ENCODE measurements at places on chromosomes 3 and 15. TPM values are rescaled to one million over a fixed set of nuclear protein-coding genes. Genes with fewer than 3 reads are reported as not detected.

ISLR2 gene
- total RNA-seq: not detected

SLC22A13 gene
- total RNA-seq: 0.85 TPM

EFCAB12 gene
- total RNA-seq: 3.3 TPM

CRBN gene
- 139 TPM for total RNA-seq

HYKK gene
- total RNA-seq: not detected

ITGA11 gene
- not detected for total RNA-seq

Measured in natural killer cell (primary cell).